ENCODE measurements at places on chromosomes 3 and 15. TPM values are rescaled to one million over a fixed set of nuclear protein-coding genes. Genes with fewer than 3 reads are reported as not detected.
A peak's percentile ranks its signal among the peaks of the same experiment; 100 is the strongest.

DNA sequence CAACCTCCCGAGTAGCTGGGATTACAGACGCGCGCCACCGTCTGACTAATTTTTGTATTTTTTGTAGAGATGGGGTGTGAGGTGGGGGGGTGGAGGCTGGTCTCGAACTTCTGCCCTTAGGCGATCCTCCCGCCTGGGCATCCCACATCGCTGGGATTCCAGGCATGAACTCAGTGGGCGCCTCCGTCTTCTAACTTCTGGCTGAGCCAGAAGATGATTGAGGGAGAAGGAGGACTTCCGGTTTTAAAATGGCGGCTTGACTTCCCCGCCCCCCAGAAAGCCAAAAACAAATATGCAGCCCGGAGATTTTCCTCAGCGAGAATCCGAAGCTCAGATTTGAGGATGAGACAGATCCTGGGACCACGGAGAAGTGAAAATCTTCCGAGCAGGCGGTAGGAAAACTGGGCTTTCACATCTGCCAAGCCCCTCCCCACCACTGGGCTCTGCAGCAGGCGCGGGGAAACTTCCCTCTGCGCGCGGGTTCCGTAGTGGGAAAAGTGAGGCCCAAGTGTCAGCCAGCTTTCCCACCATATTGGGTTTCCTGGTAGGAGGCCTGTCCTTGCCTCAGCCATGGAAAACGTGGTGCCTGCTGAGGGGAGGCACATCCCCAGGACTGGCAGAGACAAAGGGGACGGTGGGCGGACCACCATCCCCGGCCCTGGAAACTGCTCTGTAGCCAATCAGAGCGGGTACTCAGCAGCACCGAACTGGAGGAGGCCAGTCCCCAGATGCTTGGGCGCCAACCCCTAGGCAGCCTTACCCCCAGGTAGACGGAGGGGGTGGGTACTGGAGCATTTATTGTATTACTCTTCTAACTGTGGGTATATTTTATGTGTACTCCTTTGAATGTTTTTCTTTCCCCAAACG is 17.3 kb downstream of the CHST14 start:
- H3K27me3 ChIP-seq, result no peaks in the 10 kb centered on the region
- DNase-seq, result no peak
- no peak overlapping the region for H3K4me3 ChIP-seq
- H3K4me1 ChIP-seq, result no peaks in the 10 kb centered on the region
- no peak overlapping the region for H3K27ac ChIP-seq
- no peaks in the 10 kb centered on the region for H3K36me3 ChIP-seq

- H3K4me1 ChIP-seq, result no peaks in the 10 kb centered on the region
- no peak overlapping the region for H3K27ac ChIP-seq
- H3K4me3 ChIP-seq, result no peak overlapping the region
- no peaks in the 10 kb centered on the region for H3K27me3 ChIP-seq
- no peaks in the 10 kb centered on the region for H3K36me3 ChIP-seq
These were observed 32.6 kb downstream of the MAP2K5 start for GRCh38 chr15:67575039-67575502.

DNA sequence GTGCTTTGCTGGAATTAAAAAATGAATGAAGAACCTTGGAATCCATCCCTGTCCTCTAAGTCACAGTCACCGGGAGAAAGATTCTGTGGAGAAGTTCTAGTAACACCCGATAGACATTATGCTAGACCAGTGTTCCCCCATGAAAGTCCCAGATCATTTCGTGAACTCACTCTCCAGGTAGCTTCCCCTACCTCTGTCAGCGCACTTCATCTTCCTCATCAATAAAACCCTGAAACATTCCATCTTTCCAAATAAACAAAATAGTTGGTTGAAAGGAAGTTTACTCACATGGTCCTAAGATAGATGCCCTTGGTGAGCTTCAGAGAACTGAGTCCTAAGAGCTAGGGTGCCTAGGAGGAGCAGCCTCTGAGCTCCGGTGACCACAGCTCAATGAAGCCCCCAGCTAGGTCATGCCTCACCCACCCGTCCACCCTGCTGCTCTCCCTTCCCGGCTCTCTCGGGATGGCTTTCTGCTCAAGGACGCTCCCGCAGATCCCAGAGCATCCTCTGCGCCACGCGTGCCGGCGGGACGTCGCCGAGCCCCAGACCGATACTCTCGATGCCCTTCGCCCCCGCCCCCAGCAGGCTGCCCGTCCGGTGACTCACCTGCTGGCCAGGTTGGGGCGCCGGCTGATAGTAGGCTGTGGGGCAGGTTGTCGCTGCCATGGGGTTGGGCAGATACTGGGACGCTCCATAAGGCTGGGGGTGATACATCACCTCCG is 776 bp downstream of the VGLL3 start:
- H3K4me1 ChIP-seq, result no peaks in the 10 kb centered on the region
- peak overlapping the region; percentile 80 for H3K27ac ChIP-seq
- peak overlapping the region; percentile 67 for H3K4me3 ChIP-seq
- peaks cover 16% of the 10 kb centered on the region for H3K27me3 ChIP-seq
- no peak for DNase-seq

Gene GCSAM
- 0.18 TPM for total RNA-seq

Gene MME
- total RNA-seq, result 0.54 TPM

GRCh38 chr3:31159331-31160039 is 265.0 kb upstream of the GADL1 start:
- no peak overlapping the region for H3K4me3 ChIP-seq
- no peaks in the 10 kb centered on the region for H3K4me1 ChIP-seq
- no peaks in the 10 kb centered on the region for H3K27me3 ChIP-seq
- H3K27ac ChIP-seq, result no peak overlapping the region
- no peak for DNase-seq
- no peaks in the 10 kb centered on the region for H3K36me3 ChIP-seq

Gene SYNPR
- total RNA-seq, result not detected

Gene EOMES
- 0.23 TPM for total RNA-seq

GRCh38 chr15:52109559-52110451 is 2.8 kb downstream of the BCL2L10 start:
- H3K4me3 ChIP-seq, result no peak overlapping the region
- no peaks in the 10 kb centered on the region for H3K36me3 ChIP-seq
- H3K27ac ChIP-seq, result no peak overlapping the region
- DNase-seq, result no peak
- H3K27me3 ChIP-seq, result no peaks in the 10 kb centered on the region

- no peak overlapping the region for H3K27ac ChIP-seq
- H3K4me1 ChIP-seq, result no peaks in the 10 kb centered on the region
- no peak for DNase-seq
- H3K36me3 ChIP-seq, result no peaks in the 10 kb centered on the region
- no peak overlapping the region for H3K4me3 ChIP-seq
- H3K27me3 ChIP-seq, result no peaks in the 10 kb centered on the region
These were observed 60.9 kb upstream of the DIPK2A start for GRCh38 chr3:143910756-143911155.

DNA sequence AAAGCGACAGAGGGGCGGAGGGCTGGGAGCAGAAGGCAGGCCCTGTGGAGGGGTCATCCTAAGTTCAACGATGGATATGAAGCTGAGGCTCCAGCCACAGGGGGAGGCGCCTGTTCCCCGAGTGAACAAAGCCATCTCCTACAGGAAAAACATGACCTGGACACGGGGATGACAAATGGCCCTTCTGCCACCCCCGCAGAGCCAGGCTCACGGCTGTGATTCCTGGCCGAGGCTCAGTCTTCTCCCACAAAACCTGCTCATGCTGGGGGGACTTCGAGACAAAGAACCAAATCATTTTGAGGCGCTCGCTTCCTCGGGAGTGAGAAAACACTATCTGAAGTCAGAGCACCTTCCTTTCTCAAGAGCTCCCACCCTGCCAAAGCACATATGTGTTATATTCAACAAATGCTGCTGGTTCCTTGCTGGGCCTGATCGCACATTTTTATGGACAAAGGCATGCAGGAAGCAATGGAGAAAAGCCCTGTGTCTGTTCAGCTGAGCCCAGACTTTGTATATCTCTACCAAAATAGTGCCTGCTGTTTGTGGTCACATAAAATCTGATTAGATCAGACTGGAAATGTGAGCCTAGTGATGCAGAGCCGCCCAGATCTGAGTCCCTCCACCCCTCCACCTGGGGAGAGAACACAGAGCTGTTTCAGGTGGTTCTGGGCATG is 5.6 kb downstream of the RBP1 start:
- no peaks in the 10 kb centered on the region for H3K36me3 ChIP-seq
- peak overlapping the region; percentile 83 for H3K27ac ChIP-seq
- no peaks in the 10 kb centered on the region for H3K27me3 ChIP-seq

DNA sequence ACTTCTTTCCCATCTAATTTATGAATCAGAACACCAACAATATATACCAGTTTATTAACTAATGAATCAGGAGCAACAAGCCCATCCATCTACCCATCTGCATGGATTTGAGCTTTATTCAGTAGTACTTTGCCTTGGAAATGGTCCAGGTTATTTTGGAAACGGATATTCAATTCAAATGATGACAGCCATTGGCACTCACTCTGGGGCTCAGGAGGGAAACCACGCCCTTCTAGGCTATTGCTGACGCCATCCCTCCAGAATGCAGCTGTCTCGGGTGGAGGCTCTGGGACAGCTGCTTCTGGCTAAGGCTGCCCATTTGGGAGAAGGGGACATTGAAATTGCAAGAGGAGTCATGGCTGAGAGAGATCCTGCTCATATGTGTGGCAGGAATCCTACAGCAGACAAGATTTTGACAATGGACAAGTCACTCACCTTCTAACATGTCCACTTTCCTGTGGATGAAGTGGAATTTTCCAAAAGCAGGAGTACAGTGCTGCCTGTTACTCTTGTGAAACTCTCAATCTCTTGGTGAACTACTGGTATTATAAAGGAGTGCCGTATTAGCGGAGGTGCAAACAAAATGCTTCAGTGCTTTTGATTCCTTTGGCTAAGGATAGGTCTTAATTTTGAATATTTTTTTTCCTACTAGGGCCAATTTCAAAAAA is 29.3 kb upstream of the TRAK1 start:
- peak overlapping the region; percentile 72 for H3K27ac ChIP-seq
- H3K36me3 ChIP-seq, result no peaks in the 10 kb centered on the region
- H3K27me3 ChIP-seq, result no peaks in the 10 kb centered on the region
- H3K4me1 ChIP-seq, result peaks cover 45% of the 10 kb centered on the region

DNA sequence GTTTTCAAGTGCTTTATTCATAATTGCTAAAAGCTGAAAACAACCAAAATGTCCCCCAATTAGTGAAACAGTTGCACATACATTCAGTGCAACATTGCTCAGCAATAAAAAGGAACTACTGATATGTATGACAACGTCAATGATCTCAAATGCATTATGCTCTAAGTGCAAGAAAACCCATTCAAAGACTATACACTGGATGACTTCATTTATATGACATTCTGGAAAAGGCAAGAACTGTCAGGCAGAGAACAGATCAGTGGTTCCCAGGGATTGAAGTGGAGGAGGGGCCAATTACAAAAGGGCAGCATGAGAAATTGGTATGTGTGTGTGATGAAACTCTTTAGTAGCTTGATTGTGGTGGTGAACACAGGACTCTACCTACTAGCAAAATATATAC is 585.6 kb downstream of the TBL1XR1 start:
- no peak for DNase-seq
- H3K27me3 ChIP-seq, result no peaks in the 10 kb centered on the region
- H3K4me3 ChIP-seq, result no peak overlapping the region
- H3K36me3 ChIP-seq, result no peaks in the 10 kb centered on the region
- H3K4me1 ChIP-seq, result no peaks in the 10 kb centered on the region
- H3K27ac ChIP-seq, result no peak overlapping the region

GRCh38 chr15:29570121-29570947 is 251.9 kb downstream of the TJP1 start:
- no peaks in the 10 kb centered on the region for H3K4me1 ChIP-seq
- peaks cover 27% of the 10 kb centered on the region for H3K27me3 ChIP-seq
- no peak for DNase-seq
- peak overlapping the region; percentile 54 for H3K4me3 ChIP-seq
- no peak overlapping the region for H3K27ac ChIP-seq

DNA sequence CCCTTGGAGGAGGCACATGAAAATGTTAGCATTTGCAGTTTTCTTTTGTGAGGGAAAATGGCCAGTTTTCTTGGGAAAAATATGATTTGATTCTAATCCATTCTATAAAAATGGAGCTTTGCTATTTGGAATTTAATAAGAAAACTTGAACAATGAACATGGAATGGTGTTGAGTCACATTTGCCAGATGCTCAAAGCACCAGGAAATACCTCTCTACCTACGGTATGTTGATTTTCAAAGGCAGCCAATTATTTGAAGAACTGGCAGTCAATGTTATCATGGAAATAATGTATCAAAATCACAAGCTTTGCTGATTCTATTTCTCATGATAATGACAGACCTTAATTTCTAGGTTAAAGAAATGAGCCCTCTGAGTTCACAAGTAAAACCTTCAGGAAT is 14.9 kb downstream of the NME9 start:
- H3K4me1 ChIP-seq, result no peaks in the 10 kb centered on the region
- DNase-seq, result no peak
- no peak overlapping the region for H3K4me3 ChIP-seq
- H3K36me3 ChIP-seq, result no peaks in the 10 kb centered on the region
- no peak overlapping the region for H3K27ac ChIP-seq
- no peaks in the 10 kb centered on the region for H3K27me3 ChIP-seq

Gene CKMT1B
- total RNA-seq, result 1.1 TPM

Gene LYZL4
- total RNA-seq, result not detected

DNA sequence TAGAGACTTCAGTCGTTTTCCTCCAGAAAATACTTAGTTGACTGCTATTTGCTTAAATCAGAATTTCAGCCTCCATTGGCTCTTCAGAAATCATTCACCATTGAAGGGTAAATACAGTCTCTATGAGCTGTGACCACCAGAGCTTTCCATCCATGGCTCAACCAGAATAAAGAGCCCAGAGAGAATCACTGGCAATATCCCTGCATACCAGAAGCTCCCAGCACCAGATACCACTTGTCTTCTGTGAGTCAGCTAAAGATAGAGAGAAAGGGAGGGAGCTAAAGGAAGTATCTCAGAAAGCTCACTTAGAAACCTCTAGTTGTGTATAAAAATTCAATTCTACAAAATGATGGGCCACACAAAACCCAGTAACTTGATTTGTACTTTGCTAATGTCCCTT is 115.2 kb upstream of the TMCO5A start:
- DNase-seq, result no peak
- H3K4me1 ChIP-seq, result no peaks in the 10 kb centered on the region
- H3K27me3 ChIP-seq, result no peaks in the 10 kb centered on the region
- H3K36me3 ChIP-seq, result no peaks in the 10 kb centered on the region

Gene EBLN2
- 8.9 TPM for total RNA-seq

Gene CDC25A
- 1.1 TPM for total RNA-seq

DNA sequence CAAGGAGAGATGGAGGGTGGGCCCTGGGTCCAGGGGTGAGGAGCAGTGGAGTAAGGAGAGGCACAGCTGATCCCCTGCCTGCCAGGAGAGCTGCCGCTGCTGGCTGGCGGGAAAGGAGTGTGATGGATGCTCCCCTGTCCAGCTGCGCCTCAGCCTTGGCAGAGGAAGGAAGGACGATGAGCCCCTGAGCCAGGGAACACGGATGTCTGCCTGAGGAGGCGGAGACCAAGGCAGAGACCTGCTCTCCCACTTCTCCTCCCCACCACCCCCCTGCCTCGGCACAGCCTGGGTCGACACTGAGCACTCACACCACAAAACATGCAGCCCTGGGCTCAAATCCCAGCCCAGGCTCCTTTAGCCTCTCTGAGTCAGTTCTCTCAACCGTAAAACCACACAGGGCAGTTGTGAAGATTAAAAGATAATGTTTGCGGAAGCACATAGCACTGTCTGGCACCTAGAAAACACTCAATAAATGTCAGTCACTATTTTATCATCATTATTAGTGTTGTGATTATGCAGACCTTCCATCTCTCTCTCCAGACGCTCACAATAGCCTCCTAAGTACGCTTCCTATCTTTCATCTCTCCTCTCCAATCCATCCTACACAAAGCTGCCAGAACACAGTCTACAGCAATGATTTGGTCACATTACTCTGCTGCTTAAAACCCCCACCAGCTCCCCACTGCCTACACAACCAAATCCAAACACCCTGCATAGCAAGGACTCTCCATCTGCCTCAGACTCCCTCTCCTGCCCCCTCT is 52.2 kb downstream of the SEMA5B start:
- DNase-seq, result no peak
- H3K4me1 ChIP-seq, result no peaks in the 10 kb centered on the region
- peak overlapping the region; percentile 43 for H3K27ac ChIP-seq
- no peaks in the 10 kb centered on the region for H3K27me3 ChIP-seq
- no peaks in the 10 kb centered on the region for H3K36me3 ChIP-seq

Gene SPINT1
- total RNA-seq, result 0.67 TPM

All from adrenal gland (tissue), 19 donors.